ENCODE measurements at places on chromosomes 2 and 18. TPM values are rescaled to one million over a fixed set of nuclear protein-coding genes. Genes with fewer than 3 reads are reported as not detected.

GRCh38 chr2:157760949-157761348 is 115.2 kb downstream of the ACVR1 start:
- H3K27ac ChIP-seq, result no peak overlapping the region
- H3K27me3 ChIP-seq, result no peaks in the 10 kb centered on the region
- no peaks in the 10 kb centered on the region for H3K4me1 ChIP-seq
- no peak for DNase-seq

DNA sequence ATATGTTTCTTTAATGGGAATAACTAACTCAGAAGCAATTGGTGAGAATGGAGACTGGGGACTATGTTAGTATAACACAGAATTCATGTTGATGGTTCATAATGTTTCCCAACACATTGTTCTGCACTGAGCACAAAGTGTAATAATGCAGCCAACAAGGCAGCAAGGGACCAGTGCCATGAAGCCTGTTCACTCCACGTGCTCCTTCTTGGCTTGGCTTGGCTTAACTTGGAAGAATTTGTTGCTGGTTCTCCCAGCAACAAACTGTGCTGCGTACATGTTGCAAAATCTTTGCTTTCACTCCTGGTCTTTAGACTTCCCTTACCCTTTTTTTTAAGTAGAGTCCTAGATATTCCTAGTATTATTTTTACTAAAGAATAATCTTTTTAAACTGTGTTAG is 129.7 kb downstream of the MAP3K20 start:
- H3K4me1 ChIP-seq, result peaks cover 2% of the 10 kb centered on the region
- no peaks in the 10 kb centered on the region for H3K27me3 ChIP-seq
- peak; percentile 92 for DNase-seq
- no peaks in the 10 kb centered on the region for H3K36me3 ChIP-seq
- no peak overlapping the region for H3K4me3 ChIP-seq

- H3K4me1 ChIP-seq, result peaks cover 6% of the 10 kb centered on the region
- H3K27ac ChIP-seq, result peak overlapping the region; percentile 89
- DNase-seq, result peak; percentile 33
- H3K27me3 ChIP-seq, result no peaks in the 10 kb centered on the region
These were observed 624 bp downstream of the METTL8 start for GRCh38 chr2:171432969-171433762.

DNA sequence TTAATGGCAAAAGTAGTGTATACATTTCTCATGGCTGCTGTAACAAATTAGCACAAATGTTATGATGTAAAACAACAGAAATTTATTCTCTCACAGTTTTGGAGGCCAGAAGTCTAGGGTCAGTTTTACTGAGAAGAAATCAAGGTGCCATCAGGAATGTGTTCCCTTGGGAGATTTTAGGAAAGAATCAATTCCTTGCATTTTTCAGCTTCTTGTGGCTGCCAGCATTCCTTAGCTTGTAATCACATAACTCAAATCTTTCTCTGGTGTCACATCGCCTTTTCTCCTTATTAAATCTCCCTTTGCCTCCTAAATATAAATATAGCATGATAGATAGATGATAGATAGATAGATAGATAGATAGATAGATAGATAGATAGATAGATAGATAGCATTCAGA is 307.0 kb upstream of the REG3G start:
- H3K27ac ChIP-seq, result no peak overlapping the region
- no peak for DNase-seq

GRCh38 chr2:214076527-214076926 is 334.3 kb upstream of the VWC2L start:
- H3K27me3 ChIP-seq, result no peaks in the 10 kb centered on the region
- H3K36me3 ChIP-seq, result no peaks in the 10 kb centered on the region
- DNase-seq, result no peak
- no peak overlapping the region for H3K27ac ChIP-seq
- H3K4me1 ChIP-seq, result no peaks in the 10 kb centered on the region

WNT6 gene
- 0.09 TPM for total RNA-seq

- peak overlapping the region; percentile 78 for H3K27ac ChIP-seq
- peak; percentile 69 for DNase-seq
- H3K4me3 ChIP-seq, result no peak overlapping the region
- no peaks in the 10 kb centered on the region for H3K4me1 ChIP-seq
These were observed 201.7 kb upstream of the STK17B start for GRCh38 chr2:196372811-196373664.

DNA sequence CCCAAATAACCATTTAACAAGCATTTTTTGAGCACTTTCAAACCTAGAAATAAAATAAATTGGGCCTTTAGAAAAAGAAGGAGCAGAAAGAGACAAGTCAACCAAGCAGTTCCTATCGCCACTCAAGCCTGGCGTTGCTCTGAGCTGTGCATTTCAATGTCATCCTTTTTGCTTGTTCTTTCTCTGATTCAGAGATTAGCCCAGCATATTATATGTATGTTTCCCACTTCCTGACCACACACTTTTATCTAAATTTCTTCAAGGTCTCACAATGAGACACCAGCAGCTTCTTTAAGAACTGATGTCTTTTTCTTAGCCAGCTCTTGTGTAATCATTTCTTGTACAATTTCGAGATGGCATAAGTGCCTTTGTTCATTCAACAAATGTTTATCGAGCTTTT is 344.5 kb upstream of the ID2 start:
- H3K4me3 ChIP-seq, result no peak overlapping the region
- no peaks in the 10 kb centered on the region for H3K27me3 ChIP-seq
- no peaks in the 10 kb centered on the region for H3K4me1 ChIP-seq
- no peak overlapping the region for H3K27ac ChIP-seq
- no peak for DNase-seq

ARHGAP25 gene
- total RNA-seq, result 3.1 TPM

DNA sequence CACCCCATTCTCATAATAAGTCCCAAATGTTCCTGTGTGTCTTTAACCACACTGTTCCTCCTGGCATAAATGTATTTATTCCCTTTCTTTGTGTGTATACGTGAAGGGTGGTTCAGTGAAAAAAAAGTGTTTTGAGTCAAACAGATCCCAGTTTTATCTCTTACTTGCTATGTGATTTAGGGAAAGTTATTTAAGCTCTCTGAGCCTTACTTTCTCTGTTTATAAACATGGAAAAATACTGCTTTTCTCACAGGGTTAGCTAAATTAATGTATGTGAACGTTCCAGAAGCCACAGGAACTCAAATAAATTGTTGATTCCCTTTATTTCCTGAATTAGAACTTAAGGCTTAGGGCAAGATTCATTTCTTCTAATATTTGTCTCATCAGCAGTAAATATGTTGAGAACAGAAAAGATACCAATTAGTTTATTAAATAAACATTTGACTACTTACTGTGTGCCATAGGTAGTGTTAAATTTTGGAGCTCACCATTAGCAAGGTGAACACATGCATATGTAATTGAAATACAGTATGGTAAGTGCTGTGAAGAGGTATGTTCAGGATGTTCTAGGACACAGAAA is 33.2 kb downstream of the RALBP1 start:
- no peak overlapping the region for H3K27ac ChIP-seq
- no peak overlapping the region for H3K4me3 ChIP-seq

- H3K4me3 ChIP-seq, result no peak overlapping the region
- H3K36me3 ChIP-seq, result no peaks in the 10 kb centered on the region
- DNase-seq, result no peak
These were observed 246.2 kb downstream of the HNMT start for GRCh38 chr2:138210487-138210886.

LANCL1 gene
- 33.9 TPM for total RNA-seq

- no peak for DNase-seq
- H3K4me3 ChIP-seq, result no peak overlapping the region
These were observed 87.4 kb downstream of the MYO3B start for GRCh38 chr2:170265321-170265720.

- H3K27ac ChIP-seq, result no peak overlapping the region
- H3K36me3 ChIP-seq, result no peaks in the 10 kb centered on the region
- no peaks in the 10 kb centered on the region for H3K4me1 ChIP-seq
- H3K4me3 ChIP-seq, result no peak overlapping the region
- DNase-seq, result no peak
These were observed 193.1 kb downstream of the RIT2 start for GRCh38 chr18:42922363-42922762.

AMER3 gene
- total RNA-seq, result 0.09 TPM

GRCh38 chr2:118584062-118584749 is 263.2 kb downstream of the EN1 start:
- H3K36me3 ChIP-seq, result no peaks in the 10 kb centered on the region
- no peak overlapping the region for H3K4me3 ChIP-seq
- no peak overlapping the region for H3K27ac ChIP-seq
- peaks cover 16% of the 10 kb centered on the region for H3K4me1 ChIP-seq

TUBA3D gene
- total RNA-seq, result not detected
